Ascending aorta (tissue), 2 donors: ENCODE measurements at places on chromosomes 2 and 18. TPM values are rescaled to one million over a fixed set of nuclear protein-coding genes. Genes with fewer than 3 reads are reported as not detected.

DNA sequence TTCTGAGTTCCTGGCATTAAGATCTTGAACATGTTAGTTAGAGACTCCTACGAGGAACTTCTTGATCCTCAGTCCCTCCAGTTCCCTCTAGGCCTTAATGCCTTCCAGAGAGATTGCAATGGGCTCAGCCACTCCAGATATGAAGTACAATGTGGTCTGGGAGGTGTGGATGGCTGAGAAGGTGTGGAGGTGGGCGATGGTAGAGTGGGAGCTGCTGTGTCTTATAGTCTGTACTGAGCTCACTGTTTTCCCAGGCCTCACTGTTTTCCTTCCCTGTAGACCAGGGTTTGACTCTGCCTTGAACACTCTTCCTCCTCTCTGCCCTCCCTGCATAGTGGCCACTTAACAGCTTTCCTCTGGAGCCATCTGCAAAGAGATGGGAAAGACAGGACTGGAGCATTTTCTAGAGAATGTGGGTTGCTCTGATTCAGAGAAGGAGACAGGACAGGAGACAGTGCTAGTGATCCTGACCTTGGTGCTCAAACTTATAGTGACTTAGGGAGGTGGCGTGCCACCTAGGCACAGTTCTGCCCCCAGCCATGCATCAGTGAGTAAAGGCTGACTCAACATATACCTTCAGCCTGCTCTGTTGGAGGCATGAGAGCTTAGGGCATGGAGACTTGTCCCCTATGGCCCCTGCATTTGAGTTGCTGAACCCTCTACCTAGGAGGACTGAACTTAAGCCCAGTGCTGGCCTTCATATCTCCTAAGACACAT, 129.7 kb downstream of the TDRD15 start:
- DNase-seq = no peak

- no peak for DNase-seq
Observed at GRCh38 chr2:85956646-85957039, 67.9 kb upstream of the ST3GAL5 start.

- DNase-seq = no peak
Observed at GRCh38 chr2:201220102-201220570, 37.2 kb downstream of the CASP10 start.

DNA sequence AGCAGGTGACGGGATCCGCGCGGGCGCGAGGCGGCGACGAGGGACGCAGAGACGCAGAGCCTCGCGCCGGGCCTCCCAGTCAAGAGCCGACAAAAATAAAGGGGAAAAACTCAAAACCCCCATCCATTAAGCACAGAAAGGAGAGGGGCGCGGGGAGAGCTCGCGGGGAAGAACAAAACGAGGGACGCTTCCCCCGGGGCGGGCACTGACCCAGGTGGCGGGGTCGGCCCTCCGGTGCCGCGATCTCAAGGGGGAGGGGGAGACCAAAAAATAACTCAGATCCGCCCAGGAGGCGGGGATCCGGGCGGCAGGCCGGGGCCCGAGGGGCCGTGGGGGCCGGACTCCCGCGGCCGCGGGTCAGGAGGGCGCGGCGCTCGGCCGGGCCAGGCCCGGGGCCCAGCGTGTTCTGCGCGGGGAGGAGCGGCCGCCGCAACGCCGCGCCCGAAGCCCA, 597 bp downstream of the RNF103 start:
- no peak for DNase-seq

DNA sequence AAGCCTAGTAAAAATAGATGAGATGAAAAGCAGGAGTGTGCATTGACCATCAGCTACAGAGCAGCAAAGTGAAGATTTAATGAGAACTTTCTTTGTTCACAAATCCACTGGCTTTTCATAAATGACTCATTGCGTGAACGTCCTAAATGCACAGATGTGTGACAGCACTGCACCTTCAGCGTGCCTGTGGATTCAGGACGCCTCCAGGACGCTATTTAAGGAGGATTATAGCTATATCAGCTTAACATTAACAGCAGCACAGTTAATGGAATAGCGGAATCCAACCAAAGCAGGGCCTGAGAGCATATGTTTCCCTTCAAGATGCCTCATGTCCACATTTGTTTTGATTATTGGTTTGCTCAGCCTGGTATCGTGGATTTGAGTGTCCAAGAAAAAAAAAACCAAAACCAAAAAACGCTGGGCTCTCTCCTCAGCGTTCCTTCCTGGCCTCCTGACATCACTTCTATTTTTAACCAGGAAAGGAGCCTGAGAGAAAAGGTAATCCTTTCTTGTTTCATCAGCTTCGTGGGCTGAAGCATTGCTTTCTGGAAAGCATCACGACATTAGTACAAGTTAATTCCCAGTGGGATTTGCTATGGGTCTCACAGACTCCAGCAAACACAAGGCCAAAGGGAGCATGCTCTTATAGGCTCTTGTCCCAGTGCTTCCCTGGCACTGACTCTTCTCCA, 447.0 kb upstream of the SMIM21 start:
- no peak for DNase-seq

DNA sequence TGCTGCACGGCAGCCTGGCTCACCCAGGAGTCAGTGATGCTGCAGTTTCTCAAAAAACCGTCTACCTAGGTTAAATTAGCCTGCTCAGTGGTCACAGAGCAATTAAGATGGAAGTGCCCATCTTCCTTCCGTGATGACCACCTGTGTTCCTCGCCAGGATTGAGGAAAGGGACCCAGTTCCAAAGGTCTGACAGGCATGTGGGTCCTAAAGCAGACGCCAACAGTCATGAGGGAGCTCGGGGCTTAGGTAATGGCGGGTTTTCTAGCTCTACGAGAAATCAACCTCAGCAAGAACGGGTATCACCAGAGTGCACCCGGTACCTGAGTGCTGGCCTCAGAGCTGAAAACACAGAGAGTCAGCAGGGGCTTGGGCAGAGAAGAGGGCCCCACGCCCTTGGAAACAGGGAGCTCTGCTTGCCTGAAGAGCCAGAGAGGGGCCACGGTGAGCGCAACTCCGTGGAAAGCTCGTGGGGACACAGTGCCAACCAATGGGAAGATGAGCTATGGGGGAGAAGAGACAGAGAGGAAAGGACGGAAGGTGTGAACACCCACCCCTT, 34.3 kb upstream of the DNMT3A start:
- no peak for DNase-seq

DNA sequence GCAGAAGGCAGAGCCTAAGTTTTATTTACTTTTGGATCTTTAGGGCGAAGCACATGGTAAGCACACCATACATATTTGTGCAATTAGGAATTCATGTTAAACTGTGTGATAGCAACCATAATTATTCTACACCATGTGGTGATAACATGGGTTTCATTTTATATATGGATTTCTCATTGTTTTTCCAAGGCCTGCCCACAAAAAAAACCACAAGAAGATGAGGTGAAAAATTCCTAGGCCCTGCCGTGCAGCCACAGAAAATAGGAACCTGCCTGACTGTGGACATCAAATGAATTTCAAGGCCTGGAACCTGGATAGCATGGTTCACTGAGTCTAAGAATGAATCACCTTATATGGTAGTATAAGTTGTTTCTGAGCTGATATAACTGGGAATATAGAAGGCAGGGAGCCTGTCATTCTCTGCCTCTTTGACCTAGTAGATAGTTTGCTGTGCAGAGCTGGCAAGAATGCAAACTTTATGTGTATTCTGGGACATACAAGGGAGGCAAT, 22.4 kb upstream of the SSB start:
- DNase-seq = no peak

DNA sequence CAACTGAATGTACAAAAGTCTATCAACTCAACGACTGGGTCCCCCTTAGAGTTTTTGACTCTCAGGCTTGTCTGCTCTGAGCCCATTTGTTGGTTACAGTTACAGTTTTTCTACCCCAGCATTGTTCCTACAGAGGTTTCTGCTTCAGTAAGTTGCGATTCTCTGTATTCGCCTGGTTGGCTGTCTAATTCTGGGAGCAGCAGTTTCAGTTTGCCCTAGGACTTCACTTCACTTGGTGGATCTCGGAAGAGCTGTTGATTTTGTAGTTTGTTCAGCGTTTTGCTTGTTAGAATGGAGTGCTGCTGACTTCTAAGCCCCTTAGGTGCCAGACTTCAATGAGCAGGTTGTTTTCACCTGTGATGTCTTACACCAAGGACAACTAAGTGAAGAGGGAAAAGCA, 296.5 kb upstream of the EPAS1 start:
- DNase-seq = no peak

GRCh38 chr2:210215120-210215519, 10.1 kb downstream of the ACADL start:
- DNase-seq = no peak

DNA sequence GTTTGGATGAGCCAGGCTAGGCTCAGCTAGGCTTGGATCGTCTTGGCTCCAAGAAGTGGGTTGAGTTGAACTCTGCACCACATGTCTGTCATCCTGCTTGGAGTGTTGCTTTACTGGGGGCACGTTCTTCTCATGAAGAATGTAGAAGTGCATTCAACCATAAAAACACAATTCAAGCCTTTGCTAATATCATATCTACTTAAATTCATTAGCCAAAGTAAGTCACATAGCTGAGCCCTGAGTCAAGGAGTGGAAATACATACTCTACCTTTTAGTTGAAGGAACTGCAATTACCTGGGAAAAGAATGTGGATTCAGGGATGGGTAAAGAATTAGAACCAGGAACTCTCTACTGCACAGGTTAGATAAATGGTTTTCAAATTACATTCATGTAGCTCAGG, 360.4 kb upstream of the KCNH7 start:
- DNase-seq = no peak

The ASPRV1 gene
- 4.3 TPM for total RNA-seq

The IL1RL2 gene
- total RNA-seq = not detected

The CROCC2 gene
- 2.9 TPM for total RNA-seq

The LAMA1 gene
- not detected for total RNA-seq

The HOXD13 gene
- total RNA-seq = not detected

The HOXD12 gene
- total RNA-seq = not detected

The KHK gene
- 0.85 TPM for total RNA-seq
